ENCODE measurements at places on chromosomes 6 and 20.

DNA sequence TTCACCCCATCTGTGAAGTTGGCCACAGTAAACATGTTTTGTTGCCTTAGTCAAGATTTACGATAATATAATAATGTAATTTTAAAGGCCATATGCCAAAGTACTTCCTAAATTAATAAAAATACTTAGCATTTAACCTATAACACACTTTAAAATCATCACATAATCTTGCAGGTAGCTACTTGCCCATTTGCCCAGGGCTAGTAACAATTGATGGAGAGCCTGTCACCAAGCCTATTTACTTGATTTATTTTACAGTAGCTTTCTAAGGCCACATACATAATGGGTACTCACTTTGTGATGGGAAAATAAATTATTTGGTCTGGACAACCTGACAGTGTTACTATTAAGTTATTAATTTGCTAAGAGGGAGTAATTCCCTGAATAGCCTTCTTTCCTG, 14.5 kb downstream of the BTBD9 start:
- no peak for DNase-seq

DNA sequence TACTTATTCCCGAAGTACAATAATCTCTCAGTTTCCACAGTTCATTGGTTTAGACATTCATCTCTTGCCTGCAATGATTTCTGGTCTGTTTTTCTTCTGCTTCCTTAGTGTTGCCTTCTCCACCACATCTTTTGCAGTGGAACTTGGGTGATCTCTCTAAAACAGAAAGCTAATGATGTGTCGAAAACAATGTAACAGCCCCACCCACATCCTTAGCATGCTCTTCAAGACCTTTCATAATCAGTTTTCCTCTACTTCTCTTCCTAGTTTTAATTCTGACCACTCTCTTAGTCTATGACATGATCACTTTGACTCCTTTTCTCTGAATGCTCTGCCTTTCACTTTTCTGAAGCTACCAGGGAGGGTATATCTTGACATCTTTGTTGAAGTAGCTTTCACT, 1007.9 kb upstream of the CITED2 start:
- DNase-seq: no peak

DNA sequence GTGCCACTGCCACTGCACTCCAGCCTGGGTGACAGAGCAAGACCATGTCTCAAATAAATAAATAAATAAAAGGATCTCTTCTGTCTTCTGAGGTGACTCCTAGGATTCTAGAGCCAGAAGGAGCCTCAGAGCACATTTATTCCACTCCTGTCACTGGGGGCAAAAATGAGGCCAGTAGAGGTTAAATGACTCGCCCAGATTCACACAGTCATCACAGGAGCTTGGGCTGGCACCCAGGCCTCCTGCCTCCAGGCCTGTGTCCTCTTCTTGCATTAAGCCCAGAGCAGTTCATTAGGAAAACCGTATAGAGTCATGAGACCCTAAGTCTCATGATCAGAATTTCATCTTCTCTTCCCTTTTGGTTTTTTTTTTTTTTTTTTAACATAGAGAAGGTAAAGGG, 243.3 kb downstream of the NRN1 start:
- no peak for DNase-seq

DNA sequence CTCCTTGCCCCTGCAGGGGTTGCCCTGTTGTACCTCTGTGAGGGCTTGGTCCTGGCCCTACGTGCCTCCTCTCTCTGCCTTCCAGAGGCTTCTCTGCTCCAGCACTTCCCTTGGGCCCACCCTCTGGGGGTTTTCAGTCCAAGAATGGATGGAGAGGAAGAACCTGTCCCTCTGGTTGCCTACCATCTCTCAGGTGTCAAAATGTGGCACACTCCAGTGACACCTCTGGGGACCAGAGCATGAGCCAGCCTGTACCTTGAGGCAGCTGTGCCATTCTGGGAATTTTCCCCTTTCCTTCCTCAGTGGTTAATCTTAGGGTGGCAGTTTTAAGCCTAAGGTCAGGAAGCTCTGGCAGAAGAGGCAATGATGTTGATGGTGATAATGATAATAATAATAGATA, 115.2 kb upstream of the ARMC2 start:
- DNase-seq: no peak

- no peak for DNase-seq
Observed at GRCh38 chr6:113825781-113826180, 31.4 kb upstream of the MARCKS start.

- peak; percentile 55 for DNase-seq
Observed at GRCh38 chr6:33205191-33206026, 954 bp downstream of the HSD17B8 start.

DNA sequence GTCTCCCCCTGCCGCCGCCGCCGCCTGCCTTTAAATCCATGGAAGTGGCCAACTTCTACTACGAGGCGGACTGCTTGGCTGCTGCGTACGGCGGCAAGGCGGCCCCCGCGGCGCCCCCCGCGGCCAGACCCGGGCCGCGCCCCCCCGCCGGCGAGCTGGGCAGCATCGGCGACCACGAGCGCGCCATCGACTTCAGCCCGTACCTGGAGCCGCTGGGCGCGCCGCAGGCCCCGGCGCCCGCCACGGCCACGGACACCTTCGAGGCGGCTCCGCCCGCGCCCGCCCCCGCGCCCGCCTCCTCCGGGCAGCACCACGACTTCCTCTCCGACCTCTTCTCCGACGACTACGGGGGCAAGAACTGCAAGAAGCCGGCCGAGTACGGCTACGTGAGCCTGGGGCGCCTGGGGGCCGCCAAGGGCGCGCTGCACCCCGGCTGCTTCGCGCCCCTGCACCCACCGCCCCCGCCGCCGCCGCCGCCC, 474 bp downstream of the CEBPB start:
- DNase-seq: peak; percentile 57

GRCh38 chr6:53635322-53635721, 30.2 kb downstream of the KLHL31 start:
- DNase-seq: no peak

DNA sequence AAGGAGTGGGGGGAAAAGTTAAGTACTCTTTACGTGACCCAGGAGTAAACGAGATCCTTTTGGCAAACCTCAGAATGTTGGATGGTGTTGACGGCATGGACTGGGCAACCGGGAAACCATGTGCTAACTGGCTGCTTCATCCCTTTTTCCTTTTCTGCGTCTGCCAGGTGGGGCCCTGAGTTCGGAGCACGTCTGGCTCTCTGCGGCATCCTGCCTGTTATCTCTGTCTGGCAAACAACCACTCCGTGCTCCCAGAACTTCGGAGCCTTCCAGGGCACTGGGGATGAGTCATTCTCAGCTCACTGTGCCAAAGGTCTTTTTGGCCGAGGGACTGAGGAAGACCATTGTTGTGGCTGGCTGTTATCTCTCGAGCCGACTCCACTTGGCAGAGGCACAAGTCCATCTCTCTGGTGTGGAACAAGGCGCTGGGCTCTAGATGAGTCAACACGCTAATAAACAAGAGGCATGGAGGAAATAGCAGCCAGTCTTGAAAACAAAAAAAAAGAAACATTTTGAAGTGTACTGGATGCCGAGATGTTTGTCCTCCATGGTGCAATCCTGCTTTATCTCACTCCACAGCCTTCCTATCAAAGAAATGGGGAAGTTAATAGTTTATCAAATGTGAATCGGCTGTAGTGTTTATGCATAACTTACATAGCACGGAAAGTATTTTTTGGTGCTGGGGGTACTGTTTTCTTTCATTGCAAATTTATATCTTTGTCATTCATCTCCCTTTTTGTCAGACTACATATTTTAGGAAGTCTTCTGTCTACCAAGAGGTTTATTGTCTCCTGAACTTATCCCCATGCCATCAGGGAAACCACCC, 64.6 kb upstream of the TXNDC5 start:
- DNase-seq: no peak

DNA sequence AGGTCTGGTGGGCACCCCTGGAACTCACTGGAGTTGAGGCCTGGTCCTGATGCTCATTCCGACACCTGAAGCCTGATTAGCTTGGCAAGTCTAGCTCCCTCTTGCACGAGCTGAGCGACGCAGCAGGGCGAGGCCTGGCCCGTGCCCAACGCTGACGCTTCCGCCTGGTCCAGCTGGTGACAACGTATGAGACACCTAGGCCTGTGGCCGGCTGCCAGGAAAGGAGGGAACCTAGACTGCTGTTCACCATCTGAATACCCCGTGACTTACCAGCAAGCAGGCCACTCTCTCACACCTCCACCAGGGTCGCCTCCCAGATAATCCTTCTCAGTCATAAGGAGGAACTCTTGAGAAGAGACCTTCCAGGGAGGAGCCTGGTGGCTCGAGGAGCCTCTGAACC, 24.5 kb downstream of the YTHDF1 start:
- no peak for DNase-seq

- DNase-seq: no peak
Observed at GRCh38 chr6:89378628-89379027, 26.1 kb upstream of the UBE2J1 start.

DNA sequence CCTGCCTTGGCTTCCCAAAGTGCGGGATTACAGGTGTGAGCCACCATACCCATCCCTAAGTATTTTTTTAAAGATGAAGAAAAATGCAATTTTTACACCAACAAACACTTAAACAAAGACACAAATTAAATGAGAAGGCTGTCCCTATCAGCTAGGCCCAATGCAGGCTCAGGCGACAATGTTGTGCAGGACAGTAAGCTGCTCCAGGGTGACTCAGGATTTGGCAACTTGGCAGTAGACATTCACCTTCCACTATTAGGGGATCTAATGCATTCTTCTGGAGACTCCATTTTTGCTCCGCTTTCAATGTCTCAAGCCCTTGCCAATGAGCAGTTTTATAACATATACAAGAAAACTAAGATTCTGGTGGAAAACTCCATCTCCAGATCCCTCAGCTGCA, 19.7 kb downstream of the NDRG3 start:
- no peak for DNase-seq

- DNase-seq: no peak
Observed at GRCh38 chr6:134642819-134643218, 307.1 kb downstream of the ALDH8A1 start.

GRCh38 chr6:144730088-144730645, 445.0 kb downstream of the UTRN start:
- no peak for DNase-seq

All from stimulated activated CD4-positive, alpha-beta T cell treated with anti-CD3 and anti-CD28 coated beads, Interleukin-4, amount 100 ng/mL, for 24 hours (primary cell).